Hippocampal formation (tissue), 2 donors: ENCODE measurements at places on chromosomes 3 and 15.

GRCh38 chr3:115660646-115661337, 37.5 kb downstream of the GAP43 start:
- no peak for DNase-seq

- no peak for DNase-seq
Measured at GRCh38 chr3:12117473-12117872, 41.2 kb downstream of the TIMP4 start.

- no peak for DNase-seq
Measured at GRCh38 chr15:69713726-69714559, 261.3 kb downstream of the RPLP1 start.

GRCh38 chr15:93019971-93020370, 69.0 kb downstream of the RGMA start:
- DNase-seq: no peak

DNA sequence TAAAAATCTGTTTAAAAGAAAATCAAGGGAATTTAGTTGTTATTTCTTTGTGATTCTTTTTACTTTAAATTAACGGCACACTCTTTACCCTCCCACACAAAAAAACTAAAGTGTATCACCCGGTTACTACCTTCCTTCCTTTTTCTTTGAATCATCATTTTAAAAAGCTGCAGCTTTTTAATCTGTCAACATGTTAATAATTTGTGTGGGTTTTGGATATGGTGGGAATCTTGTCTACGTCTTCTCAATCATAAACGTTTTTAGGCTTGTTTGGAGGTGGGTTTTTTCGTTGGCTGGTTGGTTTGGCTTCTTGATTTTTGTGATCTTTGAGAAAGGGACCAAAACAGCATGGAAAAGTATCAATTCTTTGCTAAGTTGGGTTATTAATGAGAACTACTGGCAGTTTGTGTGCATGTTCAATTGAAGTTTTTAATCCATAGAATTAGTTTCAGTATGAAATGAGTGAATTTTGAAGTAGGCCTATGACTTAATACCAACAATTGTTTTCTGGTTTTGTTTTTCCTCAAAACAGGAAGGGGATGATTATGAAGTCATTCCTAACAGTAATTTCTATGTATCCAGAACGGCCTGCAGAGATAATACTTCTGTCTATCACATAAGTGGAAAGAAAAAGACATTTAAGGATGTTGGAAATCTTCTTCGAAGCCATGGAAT, 4.5 kb downstream of the SMC4 start:
- DNase-seq: no peak

- DNase-seq: no peak
Measured at GRCh38 chr3:47705391-47705790, 76.3 kb downstream of the SMARCC1 start.

DNA sequence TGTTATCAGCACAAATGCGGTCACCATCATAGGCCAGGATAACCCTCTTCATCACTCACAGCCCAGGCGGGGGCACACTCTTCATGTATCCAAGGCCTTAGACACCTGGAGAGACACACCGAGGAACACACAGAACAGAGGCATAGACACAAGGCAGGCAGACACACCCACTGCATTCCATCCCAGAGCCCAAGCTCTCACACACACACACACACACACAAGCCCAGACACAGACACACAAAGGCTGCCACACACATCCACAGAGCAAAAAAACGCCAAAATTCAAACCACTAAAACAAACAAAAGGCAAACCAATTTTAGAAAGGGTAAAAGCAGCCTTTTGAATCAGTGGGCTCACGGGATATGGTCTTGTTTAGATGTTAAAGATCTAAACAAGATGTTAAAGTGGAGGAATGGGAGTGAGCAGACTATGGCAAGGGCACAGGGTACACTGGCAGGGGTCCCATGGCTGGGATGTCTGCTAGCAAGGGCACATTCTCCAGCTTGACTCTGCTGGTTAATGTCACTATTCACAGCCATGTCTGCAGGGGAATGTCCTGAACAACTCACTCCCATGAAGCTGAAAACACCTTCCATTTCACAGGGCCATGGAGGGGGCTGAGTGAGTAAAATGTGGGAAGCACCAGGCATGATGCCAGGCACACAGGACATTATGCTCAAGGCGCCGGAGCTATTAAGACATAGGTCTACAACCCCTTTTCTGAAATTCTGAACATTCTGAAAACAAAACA, 14.9 kb upstream of the CRABP1 start:
- no peak for DNase-seq

DNA sequence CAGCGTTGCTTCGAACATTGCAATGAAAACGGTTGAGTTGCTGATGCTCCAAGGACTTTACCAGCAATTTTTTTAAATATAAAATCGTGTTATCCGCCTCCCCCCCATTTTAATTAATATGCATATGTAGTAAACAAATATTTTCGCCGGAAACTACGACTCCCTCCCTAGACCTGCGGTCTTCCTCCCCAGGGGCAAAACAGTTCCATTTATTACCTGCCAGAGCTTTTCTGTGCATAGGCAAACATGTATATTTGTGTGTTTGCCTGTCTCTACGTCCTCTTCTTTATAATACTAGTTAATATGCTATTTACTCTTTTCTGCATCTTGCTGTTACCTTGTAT, 593 bp upstream of the RSL24D1 start:
- DNase-seq: no peak

- DNase-seq: no peak
Measured at GRCh38 chr15:101168463-101168824, 83.4 kb downstream of the CHSY1 start.

DNA sequence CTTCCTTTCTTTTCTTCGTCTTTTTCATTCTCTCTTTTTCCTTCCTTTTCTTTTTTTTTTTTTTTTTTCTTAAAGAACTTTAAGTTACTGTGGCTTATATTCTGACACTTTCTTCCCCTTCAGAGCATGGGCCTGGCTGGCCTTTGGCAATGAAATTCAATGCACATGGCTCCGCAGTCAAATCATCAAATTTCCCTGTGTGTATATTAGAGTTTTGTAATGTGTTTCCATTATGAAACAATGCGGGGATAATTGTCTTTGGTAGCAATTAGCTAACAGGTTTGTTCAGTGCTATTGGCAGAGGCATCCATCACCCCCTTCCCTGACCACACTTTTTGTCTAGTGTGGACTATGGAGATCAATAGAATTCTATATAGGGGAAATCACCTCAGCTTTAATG, 80.5 kb downstream of the CDIN1 start:
- DNase-seq: no peak

DNA sequence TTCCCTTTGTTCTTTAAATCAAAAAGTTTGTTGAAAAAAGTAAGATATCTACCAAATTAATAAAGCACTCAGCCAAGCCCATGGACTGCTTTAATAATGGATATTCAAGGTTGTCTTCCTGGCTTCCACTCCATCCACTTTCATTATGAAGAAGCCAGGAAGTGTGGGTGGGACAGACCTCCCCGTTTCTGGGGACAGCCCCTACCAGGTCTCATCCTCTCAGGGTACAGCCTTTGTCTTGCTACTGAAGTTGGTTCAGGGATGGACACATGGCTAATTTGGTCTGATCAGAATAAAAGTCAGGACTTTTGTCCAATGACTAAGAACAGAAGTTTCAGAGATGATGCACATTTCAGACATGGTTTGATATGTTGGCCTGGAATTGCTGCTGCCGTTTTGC, 32.6 kb downstream of the CCNB2 start:
- DNase-seq: no peak

DNA sequence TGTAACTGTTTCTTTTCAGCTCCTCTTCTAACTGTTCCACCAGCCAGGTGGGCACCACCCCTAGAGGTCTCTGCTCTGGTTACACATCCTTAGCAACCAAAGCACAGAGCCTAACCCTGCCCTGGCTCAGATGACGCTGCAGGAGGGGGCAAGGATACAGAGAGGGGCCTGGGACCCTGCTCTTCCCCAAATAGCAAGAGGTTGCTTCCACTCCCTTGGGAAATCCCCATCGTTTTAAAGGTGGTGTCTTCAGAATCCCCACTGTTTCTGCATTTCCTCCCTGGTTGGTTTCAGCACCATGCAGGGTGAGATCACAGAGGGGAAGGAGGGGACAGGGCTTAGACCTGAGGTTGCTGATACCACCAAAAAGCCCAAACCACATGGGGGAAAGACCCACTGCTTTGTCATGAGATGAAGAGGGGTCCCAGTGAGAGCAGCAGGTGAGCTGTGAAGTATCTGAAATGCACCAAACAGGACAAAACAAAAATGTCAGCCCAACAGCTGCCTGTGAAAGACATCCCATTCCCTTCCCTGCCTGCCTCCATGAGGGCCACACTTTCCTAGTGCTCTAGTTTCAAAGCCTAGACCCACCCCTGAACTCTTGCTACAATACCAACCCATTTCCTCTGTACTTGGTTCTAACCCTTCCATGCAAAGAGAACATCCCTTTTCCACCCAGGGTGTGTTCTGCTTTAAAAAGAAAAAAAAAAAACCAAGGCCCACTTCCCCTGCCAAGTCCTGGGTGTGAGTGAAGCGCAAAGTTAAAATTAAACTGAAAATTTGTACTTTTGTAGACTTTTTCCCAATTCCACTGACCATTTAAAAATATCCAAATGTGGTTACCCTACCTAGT, 29.0 kb downstream of the ANP32A start:
- DNase-seq: no peak

DNA sequence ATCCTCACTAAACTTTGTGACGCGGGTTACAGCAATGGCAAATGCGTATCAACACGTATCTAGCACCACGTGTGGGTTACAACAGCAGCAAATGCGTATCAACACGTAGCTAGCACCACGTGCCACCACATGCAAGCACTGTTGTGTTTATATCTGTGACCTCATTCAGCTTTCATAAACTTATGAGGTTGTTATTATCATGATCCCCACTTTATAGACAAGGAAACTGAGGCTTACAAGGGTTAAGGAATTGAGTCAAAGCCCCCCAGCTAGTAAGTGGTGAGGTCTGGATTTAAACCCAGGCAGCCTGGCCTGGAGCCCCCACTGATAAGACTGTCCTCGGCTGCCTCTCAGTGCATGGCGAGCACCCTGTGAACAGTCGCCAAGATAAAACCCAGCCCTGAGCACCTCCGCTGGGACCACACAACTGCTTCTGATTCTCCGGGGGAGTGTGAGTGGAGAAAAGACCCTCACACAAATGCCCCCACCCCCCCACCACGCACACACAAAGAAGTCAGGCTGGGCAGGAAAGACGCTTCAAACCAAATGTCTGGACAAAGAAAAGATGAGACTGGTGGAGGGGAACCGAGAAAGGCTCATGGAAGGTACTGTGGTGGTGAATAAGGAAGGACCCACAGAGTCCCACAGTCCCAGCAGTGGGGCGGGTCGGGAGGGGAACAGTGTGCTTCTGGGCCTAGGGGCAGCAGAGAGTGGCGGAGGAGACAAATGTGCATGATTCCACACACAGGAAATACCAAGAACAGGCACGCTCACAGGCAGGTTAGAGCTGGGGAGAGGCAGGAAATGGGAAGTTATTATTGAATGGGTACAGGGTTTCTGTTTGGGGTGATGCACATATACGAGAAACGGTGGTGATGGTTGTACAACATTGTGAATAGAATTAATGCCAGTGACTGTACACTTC, 173.4 kb downstream of the XXYLT1 start:
- no peak for DNase-seq

DNA sequence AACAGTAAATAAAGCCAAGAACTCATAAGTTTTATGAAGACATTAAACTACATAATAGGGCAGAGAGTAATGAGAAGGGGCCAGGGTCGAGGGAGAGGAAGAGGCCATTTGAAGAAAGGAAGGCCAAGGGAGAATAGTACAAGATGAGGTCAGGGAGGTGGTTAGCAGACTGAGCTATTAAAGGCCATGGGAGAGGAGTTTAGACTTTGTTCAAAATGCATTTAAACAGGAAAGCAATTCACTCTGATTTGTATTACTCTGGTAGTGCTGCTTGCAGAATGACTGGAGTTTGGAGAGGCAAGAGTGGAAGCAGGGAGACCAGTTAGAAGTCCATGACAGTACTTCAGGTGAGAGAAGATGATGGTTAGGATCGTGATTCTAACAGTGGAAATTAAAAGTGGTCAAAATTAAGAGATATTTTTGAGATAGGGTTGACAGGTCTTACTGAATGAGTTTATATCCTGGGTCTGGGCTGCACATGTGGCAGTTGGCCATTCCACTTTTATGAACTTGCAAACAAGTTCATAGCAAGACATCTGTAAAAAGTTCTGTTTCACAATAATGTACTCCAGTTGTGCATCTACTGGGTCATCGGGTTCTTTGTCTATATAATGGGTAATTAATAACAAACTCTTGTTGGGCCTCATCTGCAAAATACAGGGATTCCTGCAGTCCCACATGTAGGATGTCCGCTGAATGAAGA, 16.3 kb downstream of the PPP2R3A start:
- DNase-seq: no peak

DNA sequence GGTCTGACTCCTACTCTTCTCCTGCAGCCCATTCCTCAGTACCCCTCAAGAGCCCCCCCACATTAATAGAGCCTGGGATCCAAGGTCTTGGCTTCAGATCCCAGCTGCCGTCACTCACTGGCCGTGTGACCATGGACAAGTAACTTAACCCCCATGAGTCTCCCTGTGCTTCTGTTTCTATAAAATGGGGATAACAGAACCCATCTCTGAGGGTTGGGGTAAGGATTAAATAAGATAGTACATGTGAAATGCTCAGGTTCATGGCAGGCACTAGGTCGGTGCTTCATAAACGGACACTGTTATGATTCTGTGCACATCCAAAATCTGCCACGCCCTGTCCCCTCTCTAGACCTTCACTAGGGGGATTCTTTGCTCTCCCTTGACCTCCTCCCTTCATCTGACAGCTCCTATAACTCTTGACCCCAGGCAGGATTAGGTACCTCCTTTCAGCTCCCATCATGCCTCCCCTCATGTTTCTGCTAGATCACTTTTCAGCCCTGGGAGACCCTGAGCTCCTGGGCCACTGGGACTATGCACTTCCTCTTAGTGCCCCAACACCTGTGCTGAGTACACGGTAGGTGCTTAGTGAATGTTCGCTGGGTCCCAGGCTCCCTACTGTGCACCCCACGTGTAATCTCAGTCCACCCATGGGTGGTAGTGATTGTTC, 1.5 kb downstream of the CAND2 start:
- DNase-seq: no peak

DNA sequence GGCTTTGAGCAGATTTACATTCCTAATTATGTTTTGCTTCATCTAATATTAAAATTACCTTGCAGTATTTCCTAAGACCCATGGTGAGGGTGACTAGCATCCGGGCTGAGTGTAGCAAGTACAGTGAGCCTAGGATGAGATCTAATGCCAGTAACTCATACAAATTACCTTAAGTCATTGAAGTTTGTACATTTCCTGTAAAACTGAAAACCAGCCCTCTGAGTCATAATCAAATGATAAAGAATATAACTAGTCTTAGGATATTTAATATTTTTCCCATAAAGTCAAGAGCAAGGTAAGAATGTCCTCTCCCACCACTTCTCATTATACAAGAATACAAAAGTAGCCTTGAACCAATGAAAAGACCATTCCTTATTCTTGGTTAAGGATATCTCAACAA, 54.8 kb upstream of the CHRM5 start:
- no peak for DNase-seq

DNA sequence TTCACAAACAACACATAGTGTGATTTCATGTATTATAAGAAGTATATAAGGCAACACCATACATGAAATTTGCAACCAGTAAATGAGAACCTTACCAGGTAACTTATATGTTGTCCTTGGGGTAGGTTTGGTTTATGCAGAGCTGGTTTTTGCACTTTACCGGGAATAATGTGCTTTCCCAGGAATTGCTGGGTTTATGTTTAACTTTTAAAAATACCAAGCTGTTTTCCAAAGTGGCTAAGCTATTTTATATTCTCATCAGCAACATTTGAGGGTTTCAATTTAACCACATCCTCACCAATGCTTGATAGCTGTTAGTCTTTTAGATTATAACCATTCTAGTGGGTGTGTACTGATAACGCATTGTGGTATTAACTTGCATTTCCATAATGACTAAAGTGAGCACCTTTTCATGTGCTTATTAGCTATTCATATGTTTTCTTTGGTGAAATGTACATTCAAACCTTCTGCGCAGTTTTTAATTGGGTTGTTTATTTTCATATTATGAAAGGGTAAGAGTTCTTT, 71.6 kb downstream of the KY start:
- DNase-seq: no peak
